ENCODE measurements at places on chromosomes 5 and 9.
A peak's percentile ranks its signal among the peaks of the same experiment; 100 is the strongest.

- peak; percentile 9 for DNase-seq
Measured at GRCh38 chr5:148998174-148998797, 64.6 kb downstream of the SH3TC2 start.

- no peak for DNase-seq
Measured at GRCh38 chr5:40572937-40573336, 106.8 kb upstream of the PTGER4 start.

DNA sequence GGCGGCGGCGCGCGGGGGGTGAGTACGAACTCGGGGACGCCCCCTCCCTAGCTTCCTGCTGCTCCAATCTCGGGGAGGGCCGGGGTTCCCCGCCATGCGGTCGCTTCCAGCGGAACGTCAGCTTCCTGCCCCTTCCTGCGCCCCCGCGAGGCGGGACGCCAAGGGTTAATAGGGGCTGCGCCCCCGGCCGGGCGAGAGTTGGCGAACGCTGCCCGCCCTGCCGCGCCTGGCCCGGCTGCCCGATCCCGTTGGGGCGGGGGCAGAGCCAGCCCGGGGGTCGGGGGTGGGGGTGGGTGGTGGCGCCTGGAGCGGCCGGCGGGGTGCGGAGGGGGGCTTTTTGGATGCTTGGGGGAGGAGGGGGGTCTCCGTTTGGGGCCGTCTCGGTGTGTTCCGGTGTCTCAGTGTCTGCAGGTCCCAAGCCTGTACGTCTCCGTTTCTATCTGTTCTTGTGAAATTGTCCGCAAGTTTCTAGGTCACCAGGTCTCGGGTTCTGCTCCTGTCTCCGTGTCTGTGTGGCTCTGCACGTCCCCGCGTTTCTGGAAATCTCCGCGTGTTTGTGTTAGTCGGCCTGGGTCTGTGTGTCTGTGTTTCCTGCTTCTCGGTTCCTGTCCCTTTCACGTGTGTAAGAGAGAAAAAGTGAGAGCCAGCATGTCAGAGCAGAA lies 789 bp downstream of the COL27A1 start:
- no peak for DNase-seq

- peak; percentile 72 for DNase-seq
Measured at GRCh38 chr9:89542401-89543021, 44.6 kb upstream of the SEMA4D start.

DNA sequence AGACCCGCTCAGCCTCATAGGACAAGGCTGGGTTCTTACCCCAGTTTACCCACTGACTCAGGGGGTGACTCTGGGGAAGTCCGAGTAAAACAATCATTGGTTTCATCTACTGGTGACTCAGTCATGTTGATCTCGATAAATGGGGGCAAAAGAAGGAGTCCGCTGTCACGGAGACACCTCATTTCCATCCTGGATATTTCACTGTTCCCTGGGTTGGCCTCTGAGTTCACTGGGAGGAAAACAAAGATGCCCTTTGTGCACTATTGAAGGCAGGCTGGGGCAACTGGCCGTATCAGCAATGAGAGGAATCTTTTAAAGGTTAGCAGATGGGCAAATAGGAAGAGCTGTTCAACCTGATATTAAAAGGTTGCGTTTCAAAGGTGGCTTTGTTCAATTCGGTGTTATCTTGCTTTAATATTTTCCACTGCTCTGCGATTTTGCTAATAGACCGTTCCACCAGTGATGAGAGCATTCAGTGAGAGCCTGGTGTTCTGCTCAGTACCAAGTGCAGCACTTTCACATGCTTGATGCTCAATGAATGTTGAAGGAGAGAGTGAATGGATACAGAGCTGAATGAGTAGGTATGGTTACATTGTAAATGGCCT lies 110.2 kb upstream of the EGFLAM start:
- no peak for DNase-seq

DNA sequence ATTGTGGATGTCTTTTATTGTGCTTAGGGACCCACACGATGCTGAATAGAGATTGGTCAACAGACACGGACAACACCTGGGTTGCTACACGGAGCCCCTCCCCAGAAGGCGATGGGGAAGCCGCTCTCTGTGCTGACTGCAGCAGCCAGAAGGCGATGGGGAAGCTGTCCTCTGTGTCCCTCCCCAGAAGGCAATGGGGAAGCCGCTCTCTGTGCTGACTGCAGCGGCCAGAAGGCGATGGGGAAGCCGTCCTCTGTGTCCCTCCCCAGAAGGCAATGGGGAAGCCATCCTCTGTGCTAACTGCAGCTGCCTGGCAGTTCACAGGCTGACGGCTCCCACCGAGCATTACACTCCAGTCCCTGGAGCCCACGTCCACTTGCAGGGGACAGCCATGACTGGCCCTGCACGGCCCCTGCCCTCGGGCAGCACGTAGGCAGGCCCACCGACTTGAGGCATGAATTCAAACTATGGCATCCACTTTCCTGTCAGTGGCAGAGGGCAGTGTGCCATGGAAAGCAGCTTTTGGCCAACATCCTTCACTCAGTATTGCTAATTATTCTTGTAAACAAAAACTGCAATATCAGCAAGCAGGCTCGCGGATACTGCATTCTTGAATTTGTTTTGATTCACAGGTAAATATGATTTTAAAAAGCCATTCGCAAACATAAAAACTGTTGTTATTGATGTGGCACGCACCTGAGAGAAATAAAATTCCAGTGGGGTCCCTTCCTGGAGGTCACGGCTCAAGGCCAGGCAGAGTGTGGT lies 48.1 kb upstream of the CLPTM1L start:
- no peak for DNase-seq

GRCh38 chr9:106312906-106313305 lies 550.1 kb upstream of the ZNF462 start:
- no peak for DNase-seq

GRCh38 chr9:91817493-91818224 lies 132.4 kb downstream of the ROR2 start:
- DNase-seq: no peak
